ENCODE measurements at places on chromosomes 7 and 10.
A peak's percentile ranks its signal among the peaks of the same experiment; 100 is the strongest.

- no peak for DNase-seq
Observed at GRCh38 chr10:6074489-6075301, 12.5 kb upstream of the IL2RA start.

DNA sequence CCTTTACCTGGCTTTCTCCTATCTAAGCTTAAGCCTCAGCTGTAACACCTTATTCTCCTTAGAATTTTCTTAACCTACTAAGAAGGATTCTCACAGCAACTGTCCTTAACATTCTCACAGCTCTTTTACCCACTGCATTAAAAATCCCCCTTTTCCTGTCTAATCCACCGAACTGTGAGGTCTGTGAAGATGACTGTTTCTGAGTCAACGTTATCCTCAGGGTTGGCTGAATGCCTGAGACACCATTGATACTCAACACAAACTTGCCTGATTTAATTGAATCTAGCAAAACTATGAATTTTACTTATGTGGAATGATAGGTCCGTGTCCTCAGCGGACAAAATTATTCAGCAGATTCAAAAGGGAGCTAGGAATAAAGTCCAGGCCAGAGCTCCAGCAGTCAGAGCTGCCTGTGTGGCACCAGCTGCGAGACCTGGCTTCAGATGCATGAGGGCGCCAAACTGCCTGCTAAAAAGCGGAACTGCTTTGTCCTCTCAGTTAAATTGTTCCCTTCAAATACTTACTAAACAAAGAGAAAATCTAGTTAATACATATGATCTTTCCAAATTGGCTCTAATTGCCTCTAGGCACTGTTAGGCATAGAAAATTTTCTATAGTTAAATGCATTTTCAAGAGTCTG lies 33.4 kb upstream of the VWDE start:
- no peak for DNase-seq

GRCh38 chr7:134627109-134627774 lies 19.4 kb upstream of the BPGM start:
- DNase-seq, result no peak

DNA sequence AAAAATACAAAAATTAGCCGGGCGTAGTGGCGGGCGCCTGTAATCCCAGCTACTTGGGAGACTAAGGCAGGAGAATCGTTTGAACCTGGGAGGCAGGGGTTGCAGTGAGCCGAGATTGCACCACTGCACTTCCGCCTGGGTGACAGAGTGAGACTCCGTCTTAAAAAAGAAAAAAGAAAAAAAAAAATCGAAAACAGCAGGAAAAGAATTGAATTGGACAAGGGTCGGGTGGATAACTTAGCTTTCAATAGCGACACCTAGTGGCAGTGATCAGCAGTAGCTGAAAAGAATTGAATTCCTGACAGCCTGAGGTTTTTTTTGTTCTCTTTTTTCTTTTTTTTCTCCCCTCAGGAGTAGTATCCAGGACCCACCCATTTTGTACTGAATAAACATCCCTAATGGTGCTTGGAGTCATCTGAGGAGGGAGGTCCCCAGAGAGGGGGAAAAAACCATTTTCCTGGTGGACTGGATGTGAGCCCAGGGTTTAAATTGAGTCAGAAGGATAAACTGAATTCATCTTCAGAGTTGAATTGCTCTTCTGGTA lies 55.1 kb downstream of the CYCS start:
- peak; percentile 72 for DNase-seq

DNA sequence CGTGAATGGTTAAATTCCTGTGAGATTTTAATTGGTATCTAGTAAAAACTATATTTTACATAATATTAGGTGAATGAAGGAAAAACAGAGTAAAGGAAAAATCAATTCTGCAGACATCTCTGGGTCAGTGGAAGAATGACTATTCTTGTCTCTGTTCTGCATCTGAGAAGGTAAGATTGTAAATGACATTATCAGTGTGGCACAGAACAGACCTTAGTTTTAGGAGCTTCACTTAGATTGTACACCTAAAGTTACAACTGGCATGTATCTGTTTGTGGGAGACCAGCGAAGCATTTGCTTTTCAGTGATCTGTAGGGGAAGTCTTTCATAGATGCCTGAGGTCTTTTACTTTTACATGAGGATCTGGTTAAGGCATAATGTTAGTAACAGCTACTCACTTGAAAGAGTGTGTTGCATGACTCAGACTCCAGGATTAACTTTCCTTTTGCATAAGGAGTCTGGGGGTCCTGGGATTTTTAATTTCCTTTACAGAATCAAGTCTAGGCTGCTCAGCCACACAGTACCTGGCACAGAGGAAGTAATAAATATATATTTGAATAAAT lies 56.2 kb downstream of the JMJD1C start:
- no peak for DNase-seq

DNA sequence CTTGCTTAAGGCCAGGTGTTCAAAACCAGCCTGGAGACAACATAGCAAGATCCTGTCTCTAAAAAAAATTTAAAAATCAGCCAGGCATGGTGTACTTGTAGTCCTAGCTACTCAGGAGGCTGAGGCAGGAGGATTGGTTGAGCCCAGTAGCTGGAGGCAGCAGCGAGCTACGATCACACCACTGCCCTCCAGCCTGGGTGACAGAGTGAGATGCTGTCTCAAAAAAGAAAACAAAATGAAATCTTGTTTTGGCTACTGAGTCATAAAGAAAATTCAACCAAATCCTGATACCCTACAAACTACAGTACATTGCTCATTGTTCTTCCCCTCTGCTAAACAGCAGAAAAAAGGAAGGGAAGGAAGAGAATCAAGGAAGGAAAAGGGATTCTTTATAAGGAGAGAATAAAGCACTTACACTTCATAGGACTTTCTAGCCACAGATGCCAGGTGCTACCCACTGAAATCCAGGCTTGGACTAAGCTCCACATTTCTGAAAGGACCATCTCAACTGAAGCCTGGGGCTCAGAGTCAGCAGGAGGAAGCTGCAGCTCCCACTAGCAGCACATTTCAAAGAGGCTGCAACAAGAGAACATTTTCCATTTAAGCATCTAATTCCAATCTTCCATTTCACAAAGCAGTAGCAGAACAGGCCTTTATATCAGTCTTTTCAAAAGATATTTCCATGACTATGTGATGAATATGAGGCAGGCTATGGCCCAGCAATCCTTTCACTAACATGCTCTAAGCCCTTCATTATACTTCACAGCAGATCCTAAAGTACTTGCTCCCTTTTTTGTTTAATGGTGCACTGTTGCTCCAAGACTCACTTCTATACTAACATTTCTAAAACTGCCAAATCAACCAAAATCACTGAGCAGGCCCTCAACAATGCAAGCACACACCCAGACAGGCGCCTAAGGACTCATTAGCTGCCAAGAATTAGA lies 13.5 kb downstream of the TNPO3 start:
- no peak for DNase-seq

DNA sequence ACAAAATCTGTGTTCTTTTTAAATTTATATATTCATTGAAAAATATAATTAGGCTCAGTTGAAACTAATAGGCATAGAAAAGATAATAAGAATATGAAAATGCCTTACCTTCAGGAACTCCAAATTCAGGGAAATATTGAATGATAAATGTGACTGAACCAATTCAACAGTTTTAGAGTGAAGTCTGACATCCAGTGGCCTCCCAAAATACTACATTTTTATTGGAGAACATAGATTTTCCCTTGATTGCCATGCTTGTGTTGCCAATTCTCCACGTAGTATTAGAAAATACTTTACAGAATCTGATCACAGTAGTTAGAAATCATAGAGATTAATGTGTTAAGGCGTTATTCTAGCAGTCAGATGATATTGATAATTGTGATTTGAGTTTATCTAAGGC lies 1246.7 kb downstream of the GATA3 start:
- no peak for DNase-seq

DNA sequence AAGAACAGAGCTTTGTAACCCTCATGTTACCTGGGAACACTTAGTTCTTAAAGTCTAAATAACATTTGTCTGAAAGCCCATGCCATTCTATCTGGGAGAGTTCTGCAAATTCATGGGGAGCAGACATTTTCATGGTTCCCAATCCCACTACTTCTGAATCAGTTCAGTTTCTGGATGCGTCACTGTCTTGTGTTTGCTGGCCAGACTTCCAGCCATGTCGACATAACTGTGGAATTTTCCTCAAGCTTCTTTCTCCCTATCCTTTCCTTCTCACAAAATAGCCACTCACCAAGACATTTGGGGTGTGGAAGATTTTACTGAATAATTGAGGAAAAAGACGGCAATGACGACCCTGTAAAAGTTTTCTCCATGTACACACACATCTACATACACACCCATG lies 272.5 kb downstream of the NEBL start:
- DNase-seq, result no peak

Measured in CD4-positive, alpha-beta T cell treated with Interleukin-21 for 1 hour (primary cell).